Dermis microvascular lymphatic vessel endothelial cell (primary cell): ENCODE measurements at places on chromosomes 4 and X. TPM values are rescaled to one million over a fixed set of nuclear protein-coding genes. Genes with fewer than 3 reads are reported as not detected.

- DNase-seq: no peak
These were observed 497.2 kb downstream of the RAPGEF2 start for GRCh38 chr4:159600061-159600460.

DNA sequence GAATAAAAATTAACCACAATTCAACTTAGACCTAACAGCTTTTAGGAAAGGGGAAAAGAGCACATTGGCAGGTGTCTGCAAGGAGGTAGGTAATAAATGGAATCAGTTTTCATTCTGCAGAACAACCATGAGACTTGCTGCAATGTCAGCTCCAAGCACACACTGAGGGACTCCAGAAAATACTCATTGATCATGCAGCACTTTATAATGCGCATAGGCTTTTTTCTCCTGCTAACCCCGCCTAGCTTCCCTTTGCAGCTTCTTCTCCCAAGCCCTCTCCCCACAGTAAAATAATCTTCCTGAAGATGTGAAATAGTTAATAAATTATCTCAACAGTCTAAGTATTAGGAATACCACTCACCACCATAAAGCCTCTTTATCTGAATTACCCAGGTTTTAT, 36.9 kb downstream of the ANKRD17 start:
- DNase-seq: peak; percentile 13

DNA sequence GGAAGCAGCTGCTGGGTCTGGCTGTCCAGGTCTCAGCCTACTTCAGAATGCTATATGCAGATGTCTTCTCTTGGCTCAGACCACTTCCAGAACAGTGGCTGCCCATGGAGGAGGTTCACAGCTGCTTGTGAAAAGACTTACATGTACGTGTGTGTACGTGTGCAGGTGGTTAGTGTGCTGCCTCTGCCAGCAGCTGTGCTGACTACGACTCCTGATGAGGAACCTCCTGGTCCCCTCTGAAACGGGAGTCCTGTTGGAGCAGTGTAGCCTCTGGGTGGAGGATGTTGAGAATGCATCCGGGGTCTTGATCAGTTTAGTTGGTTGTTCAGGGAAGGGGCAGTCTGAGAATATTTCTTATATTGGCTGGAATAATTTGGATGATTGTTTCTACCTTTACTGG, 155.9 kb upstream of the WDR1 start:
- no peak for DNase-seq

- DNase-seq: no peak
These were observed 660.7 kb downstream of the SMARCA1 start for GRCh38 chrX:128862557-128862956.

The GABRB1 gene
- not detected in 2 replicates for total RNA-seq

GRCh38 chrX:110477593-110478228, 119.1 kb downstream of the RTL9 start:
- DNase-seq: no peak

The CHIC1 gene
- total RNA-seq: 5.6 and 6.7 TPM in 2 replicates

DNA sequence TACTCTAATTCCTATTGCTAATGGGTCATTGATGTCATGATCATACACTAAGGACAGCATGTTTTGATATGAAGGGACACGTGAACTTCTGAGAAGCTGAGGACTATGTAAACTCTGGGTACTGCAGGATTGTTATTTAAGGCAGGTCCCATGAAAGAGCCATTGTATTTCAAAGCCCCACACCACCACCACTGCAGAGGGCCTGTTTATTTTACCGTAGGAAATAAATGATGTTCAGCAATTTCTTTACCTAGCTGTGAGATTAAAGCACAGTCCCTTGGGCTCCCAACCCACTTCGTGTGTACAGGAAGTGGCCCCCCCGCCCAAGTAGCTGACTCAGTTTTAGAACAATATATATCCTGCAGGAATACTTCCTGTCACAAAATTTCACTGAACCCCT, 89.8 kb upstream of the ACSL4 start:
- DNase-seq: peak; percentile 44

The XK gene
- total RNA-seq: under 0.01 TPM in 2 replicates

DNA sequence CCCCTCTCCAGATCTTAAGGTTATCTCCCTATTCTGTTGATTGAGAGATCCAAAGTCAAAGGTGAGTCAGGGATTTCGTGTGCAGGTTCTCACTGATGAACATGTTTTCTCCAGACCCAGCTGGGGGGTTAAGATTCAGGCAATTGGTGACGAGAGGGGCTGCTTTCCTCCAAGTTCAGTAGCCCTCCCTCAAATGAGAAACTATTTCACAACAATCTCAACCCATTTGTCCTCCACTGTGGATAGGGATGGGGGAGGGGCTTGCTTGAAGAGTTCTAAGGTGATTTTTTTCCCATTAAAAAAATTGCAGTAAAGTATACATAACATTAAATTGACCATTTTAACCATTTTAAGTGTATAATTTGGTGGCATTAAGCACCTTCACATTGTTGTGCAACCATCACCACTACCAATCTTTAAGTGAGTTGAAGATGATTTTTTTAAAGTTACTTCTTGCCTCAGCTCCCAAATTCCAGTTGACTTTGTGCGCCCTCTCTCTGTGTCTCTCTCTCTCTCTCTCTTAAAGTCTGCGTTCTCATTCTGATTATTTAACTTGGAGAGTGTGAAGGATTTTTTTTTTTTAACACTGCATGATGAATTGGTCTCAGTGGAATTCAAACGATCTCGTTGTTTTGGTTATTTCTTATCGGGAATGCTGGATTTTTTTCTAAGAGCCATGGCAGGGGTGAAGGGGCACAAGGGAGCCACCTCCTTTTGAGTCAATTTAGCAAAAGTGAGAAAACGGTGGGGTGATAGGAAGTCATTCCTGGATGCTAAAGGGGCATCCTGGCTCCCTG, 175.9 kb downstream of the SHROOM3 start:
- DNase-seq: no peak

The UCHL1 gene
- 24.9 and 49.9 TPM in 2 replicates for total RNA-seq

DNA sequence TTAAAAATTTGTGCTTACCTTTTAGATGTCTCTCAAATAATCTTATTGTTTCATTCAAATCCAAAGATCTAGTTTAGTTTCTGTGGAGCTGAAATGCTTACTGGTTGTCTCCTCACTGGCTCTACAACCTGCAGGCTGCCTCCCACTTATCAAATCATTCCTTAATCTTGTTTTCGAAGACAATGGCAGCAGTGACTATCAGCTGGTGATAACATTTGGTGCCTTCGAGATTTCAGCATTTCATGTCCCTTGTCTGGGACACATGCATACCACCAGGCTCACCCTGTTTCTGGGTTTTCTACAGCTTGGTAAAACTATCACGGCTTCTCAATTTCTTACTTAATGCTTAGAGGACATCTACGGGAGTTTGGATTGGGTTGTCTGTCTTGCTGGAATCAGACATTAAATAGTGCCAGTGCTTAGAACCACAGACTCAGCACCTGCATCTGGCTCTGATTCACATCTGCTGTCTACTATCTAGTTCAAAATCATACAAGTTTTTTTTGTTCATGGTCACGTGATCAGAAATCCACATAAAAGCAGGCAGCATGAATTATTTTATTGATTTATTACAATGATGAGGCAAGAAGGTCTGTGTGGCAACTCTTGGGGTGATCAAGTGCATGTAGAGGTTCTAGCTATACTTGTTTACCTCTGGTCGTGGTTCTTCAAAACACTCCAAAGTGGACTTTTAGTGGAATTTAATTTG, 32.0 kb upstream of the SMARCAD1 start:
- no peak for DNase-seq

DNA sequence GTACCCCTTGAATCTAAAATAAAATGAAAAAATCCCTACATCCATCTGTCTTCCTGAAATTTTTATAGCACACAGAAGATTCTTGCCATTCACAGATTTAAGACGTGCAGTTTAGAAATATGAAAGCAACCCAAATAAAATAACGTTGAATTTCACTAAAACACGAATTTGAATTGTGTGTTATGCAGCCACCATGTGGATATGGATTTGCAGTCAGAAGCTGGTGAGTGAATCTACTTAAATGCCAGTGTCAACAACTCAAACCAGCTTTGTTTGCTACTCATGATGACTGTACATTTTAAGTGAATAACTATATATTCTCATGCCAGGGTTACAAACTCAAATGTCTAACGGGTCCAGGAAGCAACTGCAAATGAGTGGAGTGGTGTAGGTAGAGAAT, 173.0 kb upstream of the HAND2 start:
- no peak for DNase-seq
